HL-60 (cell line): ENCODE measurements at places on chromosomes 1 and 21.

GRCh38 chr1:61115436-61115835 lies 33.1 kb downstream of the NFIA start:
- no peak for DNase-seq

DNA sequence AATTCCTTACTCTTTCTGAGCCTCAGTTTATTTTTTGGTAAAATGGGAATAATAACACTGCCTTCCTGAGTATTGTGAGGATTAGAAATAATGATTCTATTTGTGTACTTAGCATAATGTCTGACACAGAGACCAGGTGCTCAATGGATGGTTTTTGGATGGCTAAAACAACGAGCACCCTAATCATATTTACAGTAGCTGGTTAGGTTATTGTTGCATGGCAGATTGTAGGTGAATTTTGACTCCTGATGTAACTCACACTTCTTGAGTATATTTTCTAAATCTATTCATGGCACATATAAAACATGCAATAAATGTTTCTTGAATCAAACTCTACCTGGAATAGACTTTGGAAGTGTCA lies 11.9 kb upstream of the DUSP10 start:
- no peak for DNase-seq

- DNase-seq, result peak; percentile 54
Measured at GRCh38 chr1:63557365-63557987, 34.2 kb downstream of the EFCAB7 start.

- no peak for DNase-seq
Measured at GRCh38 chr1:35369922-35370671, 101.6 kb downstream of the ZMYM4 start.

- DNase-seq, result no peak
Measured at GRCh38 chr1:206609229-206609991, 2.9 kb downstream of the EIF2D start.

- no peak for DNase-seq
Measured at GRCh38 chr1:243621973-243622372, 228.1 kb downstream of the AKT3 start.

DNA sequence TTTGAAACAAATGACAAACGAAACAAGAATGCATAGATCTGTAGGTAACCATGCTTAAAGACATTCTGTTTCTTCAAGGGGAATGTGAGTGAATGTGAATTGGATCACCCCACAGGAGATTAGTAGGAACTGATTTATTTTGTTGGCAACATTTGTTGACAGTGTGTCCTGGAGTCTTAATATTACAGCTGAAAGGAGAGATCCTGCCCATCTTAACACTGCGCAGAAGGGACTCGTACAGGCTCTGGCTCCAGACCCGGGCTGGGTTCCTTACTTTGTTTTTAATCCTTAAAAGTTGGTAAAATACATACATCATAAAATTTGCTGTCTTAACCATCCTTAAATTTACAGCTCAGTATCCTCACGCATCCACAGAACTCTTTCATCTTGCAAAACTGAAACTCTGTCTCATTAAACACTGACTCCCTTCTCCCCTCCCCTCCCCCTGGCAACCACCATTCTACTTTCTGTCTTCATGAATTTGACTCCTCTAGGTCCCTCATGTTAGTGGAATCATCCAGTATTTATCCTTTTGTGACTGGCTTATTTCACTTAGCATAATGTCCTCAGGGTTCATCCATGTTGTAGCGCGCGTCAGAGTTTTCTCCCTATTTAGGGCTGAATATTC lies 74.1 kb downstream of the GALNT2 start:
- no peak for DNase-seq

DNA sequence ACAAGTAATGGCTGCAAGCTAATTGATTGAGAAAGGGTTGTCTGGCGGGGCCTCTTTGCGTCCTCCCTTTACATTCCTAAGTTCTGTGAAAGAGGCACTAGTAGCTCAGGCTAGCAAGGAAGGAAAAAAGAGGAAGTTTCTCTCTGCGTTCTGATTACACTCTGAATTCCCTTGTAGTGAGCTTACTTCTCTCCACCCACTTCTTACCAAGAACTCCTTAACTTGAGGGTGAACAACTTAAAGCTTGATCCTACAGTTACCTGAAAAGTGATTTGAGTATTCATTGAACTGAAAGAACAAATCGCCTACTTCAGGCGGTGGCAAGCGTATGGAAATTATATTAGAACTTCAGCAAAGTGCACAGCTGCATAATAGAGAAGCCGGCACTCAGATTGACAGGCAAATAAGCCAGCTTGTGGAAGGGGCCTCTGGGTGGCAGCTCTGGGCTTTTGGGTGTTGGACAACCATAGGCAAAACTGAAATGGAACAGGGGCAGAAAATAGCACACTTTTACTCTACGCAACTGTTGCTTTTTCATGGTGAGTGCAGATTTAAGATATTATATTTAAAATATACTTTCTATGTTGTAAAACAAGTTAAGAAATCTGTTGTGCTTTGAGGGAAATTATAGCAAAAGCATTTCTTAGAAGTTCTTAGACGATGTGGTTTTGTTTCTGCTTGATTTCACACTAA lies 464.5 kb downstream of the USP25 start:
- DNase-seq, result peak; percentile 81

DNA sequence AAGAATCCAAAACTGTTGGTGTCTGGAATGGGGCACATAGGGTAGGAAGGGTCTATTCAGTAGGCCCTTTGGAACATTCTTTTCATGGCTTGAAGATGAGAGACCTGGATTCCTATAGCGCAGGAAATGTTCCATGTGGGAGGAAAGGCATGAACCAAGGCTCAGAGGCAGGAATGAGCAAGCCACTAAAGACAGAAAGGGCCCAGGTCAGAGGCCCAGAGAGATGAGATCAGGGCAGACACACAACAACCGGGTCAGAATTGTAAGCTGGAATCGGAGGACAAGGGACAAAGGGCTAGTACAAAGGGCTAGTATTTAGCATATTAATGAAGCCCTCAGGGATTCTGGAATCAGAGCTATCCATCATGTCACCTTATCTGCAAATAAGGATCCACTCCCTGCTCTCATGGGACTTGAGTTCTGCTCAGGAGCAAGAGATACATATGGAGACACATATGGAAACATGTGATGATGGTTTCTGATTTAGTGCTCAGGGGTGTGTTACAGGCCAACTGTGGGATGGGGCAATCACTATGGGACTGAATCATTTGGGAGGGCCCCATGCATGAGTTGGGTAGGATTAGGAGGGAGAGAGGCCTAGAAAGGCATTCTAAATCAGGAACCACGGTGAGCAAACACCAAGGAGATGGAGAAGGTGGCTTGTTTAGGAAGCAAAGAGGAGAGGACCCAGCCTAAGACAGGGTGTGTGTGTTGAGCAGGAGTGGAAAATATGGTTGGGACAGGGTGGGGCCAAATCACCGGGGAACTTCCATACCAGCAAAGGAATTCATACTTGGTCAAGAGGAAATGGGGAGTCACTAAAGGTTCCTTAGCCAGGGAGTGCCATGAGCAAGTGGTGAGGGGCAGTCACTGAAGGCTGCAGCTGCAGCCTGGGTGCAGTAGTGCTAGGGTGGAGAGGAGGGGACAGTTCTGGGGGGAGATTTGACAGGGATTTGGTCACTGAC lies 8.6 kb downstream of the NECTIN4 start:
- DNase-seq, result no peak
